Cardiac septum (tissue), 1 donor: ENCODE measurements at places on chromosomes 3 and 15.
A peak's percentile ranks its signal among the peaks of the same experiment; 100 is the strongest.

GRCh38 chr15:37148714-37149113 lies 48.4 kb upstream of the MEIS2 start:
- no peak for DNase-seq

DNA sequence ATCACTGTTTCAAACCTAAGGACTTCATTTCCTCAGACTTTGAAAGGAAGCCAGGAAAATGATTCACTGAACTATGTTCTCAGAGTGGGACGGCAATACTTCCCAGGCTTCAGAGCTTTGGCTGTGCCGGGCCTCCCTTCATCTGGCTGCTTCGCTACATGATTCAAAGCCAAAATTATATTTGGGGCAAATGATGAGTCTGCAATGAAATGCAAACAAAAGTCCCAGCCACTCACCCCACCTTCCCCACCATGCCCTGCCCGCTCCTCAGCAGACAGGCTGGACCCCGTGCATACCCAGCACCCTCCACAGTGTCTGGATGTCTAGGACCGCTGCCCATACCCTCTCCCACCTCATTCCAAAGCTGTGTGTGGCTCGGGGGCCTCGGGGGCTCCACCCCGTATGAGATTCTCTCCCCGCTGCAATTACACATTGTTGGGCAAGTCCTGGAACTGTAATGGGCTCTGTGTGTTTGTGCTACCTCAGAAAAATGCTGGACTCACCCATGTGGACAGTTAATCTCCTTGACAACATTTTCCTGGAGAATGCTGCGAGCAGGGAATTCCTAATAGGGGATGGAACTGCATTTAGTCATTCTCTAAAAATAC lies 32.2 kb downstream of the ATP10A start:
- no peak for DNase-seq

DNA sequence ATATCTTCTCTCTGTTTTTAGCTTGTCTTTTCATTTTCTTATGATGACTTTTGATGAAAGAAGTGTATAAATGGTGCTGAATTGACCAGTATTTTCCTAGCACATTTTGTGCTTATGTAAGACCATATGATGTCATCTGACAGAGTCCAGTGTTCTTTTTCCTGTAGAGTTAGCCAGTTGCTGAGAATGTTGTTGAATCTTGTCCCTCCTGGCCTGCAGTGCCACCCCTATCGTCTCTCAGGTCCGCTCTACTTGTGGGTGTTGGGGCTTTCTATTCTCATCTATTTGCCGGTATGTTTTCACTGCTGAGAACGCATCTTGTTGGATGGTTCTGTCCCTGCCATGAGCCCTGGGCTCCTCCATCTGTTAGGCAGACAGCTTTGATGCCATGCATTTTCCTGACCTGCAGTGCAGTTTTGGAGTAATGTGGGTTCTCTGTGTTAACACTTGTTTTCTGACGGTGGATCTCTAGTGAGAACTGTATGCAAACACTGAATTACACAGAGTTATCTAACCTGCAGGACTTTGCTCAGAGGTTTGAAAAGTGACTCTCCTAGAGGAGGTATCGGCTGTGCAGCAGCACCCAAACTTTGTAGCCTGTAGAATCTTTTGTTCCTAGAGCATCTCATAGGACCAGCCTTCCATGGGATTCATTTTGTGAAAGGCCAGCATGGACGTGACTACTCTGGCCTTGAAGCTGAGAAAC lies 44.6 kb downstream of the SLC6A20 start:
- no peak for DNase-seq

DNA sequence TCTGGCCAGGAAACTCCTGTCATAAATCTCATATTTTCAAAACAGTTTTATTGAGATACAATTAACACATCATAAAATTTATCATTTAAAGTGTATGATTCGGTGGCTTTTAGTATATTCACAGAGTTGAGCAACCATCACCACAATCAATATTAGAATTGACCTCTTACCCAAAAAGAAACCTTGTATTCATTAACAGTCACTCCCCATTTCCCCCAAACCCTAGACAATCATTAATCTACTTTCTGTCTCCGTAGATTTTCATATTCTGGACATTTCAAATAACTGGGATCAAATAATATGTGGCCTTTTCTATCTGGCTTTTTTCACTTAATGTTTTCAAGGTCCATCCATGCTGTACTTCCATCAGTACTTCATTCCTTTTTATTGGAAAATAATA lies 145.7 kb upstream of the RORA start:
- DNase-seq, result no peak

DNA sequence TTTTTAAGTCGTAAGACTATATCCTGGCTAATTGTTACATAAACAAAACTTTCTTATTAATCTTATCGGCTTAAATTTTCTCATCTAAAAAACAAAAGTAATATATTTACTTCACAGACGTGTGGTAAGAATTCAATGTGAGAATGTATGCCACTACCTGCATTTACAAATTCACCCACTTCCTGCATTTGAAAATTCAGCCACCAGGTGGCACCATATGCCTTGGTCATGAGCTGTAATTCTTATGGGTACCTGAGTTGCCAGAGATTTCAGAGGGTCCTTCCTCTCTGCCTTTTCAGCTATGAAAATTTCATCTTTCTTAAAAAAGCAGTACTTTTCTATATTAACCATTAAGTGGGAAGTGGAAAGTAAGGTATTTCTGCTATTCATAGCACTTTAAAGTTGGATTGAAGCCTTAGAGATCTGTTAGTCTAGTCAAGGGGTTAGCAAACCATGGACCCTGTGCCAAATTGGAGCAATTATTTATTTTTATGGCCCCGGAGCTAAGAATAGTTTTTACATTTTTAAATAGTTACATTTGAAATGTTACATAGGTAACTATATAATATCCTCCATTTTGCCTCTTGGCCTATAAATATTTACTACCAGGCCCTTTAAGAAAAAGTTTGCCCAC lies 127.8 kb downstream of the HCN4 start:
- peak; percentile 74 for DNase-seq

DNA sequence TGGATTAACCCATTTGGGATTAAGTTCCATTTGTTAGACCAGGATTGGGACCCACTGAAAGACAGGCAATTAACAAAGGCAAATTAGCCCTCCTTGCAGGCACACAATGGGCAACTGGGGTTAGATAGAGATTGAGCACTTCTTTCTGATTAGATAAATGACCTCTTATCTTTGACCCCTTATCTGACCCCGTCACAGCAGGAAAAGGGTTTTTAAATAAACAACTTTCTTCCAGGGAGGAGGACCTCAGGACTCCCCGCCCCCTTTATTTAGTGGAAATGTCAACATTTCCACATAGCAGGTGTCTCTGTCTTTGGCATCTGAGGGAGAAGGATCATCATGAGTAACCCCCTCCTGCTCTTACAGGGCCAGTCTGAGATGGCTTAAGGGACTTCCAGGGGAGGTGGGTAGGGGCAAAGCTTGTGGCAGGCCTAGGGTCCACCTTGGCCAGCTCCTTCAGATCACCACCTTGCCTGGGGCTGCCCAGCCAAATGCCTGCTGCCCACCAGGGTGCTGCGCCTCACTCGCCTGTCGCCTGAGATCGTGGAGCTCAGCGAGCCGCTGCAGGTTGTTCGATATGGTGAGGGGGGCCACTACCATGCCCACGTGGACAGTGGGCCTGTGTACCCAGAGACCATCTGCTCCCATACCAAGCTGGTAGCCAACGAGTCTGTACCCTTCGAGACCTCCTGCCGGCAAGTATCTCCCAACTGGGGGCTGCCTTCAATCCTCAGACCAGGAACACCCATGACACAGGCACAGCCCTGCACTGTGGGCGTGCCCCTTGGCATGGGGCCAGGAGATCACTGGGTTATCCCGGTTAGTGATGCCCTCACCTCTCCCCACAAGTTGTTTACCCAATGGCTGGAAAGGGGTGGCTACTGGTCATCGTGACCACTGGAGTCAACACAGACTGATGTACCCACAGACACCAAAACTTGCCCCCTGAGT lies 2.6 kb upstream of the WDR6 start:
- no peak for DNase-seq

- DNase-seq, result peak; percentile 73
These were observed 6.7 kb downstream of the PLIN1 start for GRCh38 chr15:89672221-89673164.

DNA sequence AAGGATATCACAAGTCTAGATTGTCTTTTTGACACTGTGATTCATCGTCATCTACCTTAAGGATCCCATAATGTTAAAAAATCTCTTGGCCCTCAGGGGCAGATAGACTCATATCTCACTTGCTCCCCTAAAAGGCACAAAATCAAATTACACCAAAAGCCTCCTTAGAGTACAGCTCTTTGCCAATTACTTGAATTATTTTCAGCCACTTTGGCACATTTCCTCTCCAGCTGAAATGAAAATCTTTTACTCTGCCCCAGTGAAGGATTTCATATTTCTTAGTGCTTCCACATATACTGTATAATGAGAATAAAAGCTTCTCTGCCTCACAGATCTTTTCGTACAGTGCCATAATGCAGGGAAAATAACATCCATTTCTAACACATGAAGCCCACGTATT lies 190.7 kb upstream of the GBE1 start:
- DNase-seq, result no peak

GRCh38 chr3:8451696-8452095 lies 49.9 kb upstream of the LMCD1 start:
- no peak for DNase-seq

DNA sequence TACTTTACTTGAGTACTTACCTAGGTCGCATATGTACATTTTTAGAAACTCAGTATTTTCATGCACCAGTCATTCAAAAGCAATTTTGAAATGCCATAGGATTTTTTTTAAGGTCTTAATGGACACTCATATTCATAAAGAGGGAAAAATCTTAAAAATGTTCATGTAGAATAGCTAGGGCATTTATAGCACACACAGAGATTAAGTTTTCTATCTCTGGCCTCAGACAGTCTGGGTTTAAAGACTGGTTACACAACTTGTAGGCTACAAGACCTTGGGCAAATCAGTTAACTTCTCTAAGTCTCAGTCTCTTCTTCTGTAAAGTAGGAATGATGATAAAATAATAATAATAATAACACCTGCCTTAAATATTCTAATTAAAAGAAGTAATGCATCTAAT lies 48.5 kb upstream of the UBP1 start:
- no peak for DNase-seq

GRCh38 chr3:105869861-105870755 lies 1.3 kb upstream of the CBLB start:
- no peak for DNase-seq

GRCh38 chr15:49731187-49732099 lies 110.6 kb downstream of the DTWD1 start:
- DNase-seq, result no peak

- DNase-seq, result peak; percentile 67
These were observed 11.6 kb downstream of the NT5DC2 start for GRCh38 chr3:52521881-52522650.

DNA sequence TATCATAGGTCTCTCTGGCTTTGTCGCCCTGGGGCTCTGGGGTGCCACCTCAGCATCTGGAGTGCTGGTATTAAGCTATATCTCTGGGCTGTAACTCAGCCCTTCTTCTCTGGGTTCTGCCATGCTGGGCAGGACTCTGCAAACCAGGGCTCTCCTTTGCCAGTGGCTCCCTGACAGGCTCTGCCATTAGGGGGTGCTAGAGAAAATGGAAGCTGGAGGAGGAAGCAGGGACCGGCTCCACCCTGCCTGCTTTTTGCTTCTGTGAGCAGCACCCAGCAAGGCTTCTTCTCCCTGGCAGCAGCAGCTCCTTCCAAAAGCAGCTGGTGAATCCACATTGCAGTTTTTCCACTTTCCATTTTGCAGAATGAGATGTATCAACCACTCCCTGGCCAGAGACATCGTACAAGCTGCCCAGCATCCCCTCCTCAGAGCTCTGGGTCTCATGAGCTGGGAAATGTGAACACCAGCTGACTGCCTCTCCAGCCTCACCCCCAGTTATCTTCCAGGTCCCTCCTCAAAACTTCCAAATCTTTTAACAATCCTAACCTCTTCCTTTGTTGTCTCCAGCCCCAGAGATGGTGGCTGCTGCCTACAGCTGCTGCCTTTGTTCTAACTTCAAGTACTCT lies 165.0 kb downstream of the ABHD5 start:
- DNase-seq, result no peak

DNA sequence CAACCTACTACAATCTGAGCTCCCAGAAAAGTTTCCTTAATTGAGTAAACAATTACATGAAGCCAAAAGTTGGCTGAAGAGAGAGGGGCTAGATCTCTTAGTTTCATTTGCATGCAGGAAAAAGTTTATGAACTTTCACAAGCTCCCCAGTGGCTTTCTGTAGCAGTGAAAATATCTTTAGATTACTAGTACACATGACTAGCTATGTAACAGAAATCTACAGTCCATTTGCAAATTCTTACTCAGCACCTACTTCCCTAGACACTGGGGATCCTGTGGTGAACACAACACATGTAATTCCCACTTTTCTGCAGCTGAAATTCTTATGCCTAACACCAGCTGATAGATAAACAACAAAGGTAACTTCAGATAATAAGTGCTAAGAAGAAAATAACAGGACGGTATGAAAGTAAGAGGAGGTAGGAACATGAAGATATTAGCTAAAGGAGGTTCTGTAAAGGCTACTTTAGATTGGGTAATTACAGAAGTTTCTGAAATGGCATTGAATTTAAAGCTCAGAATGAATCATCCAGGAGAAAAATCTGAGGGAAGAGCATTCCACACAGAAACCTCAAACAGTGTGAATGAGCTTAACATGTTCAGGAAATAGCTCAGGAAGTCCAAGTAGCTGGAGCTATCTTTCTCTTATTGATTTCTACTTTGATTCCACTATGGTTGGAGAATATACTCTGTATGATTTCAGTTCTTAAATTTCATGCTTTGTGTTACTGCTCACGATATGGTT lies 204.8 kb downstream of the MAGI1 start:
- DNase-seq, result no peak

- DNase-seq, result no peak
These were observed 154.3 kb downstream of the EPHA3 start for GRCh38 chr3:89261673-89262072.

DNA sequence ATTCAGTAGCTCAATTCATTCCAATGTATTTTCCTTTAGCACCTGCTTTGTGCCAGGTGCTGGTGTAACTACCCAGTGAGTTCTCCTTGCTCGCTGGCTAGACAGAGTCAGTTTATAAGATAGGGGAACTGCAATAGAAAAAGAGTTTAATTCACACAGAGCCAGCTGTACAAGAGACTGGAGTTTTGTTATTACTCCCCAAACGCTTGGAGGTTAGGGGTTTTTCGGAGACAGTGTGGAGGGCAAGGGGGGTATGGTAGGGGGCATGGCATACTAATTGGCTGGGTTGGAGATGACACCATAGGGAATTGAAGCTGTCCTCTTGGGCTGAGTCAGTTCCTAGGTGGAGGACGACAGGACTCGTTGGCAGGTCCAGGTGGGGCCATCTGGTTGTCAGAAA lies 5.4 kb upstream of the CFAP91 start:
- no peak for DNase-seq

GRCh38 chr3:170171563-170171962 lies 10.0 kb downstream of the PHC3 start:
- DNase-seq, result no peak
